Stimulated activated CD4-positive, alpha-beta T cell treated with anti-CD3 and anti-CD28 coated beads, Interleukin-15, amount 100 ng/mL, for 24 hours (primary cell): ENCODE measurements at places on chromosomes 5 and 9.

GRCh38 chr5:35473589-35473988 is 144.1 kb upstream of the SPEF2 start:
- no peak for DNase-seq

GRCh38 chr5:52777186-52777585 is 10.5 kb upstream of the ITGA1 start:
- no peak for DNase-seq

DNA sequence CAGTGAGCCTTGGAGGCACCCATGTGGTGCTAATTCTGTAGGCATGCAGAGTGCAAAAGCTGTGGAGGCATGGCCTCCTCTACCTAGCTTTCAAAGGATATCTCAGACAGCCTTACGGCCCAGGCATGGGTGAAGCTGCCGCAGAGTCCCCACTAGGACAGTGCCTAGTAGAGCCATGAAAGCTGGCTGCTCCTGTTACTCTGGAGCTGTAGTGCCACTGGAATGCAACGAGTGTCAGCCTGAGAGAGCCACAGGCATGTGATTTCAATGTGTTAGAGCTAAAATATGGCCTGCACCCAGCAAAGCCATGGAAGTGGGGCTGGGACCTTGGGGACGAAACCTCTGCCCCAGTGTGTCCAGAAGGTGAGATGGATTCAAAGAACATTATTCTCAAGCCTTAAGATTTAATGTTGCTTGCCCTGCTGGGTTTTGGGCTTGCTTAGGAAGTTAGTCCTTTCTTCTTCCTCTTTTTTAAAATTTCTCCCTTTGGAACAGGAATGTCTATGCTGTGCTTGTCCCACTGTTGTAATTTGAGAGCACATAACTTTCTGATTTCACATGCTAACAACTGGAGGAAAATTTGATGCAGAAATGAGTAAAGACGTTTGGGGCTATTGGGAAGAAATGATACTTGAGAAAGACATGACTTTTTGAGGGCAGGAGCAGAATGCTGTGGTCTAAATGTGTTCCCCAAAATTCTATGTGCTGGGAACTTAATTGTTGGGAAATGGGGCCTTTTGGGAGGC is 298.4 kb downstream of the PSAT1 start:
- DNase-seq: no peak

DNA sequence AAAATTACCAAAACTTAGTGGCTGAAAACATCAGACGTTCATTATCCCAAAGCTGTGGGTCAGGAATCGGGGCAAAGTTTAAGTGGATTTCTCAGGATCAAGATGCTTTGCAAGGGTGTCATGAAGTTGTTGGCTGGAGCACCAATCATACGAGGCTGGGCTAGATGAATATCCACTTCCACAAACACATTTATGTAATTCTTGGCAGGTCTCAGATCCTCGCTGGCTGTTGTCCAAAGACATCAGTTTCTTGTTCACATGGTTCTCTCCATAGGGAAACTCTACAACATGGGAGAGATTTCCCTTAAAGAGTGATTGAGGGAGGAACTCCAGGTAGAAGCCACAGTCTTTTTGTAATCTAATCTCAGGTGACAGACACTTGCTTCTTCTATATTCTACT is 20.2 kb upstream of the CCDC192 start:
- no peak for DNase-seq

- no peak for DNase-seq
These were observed 52.4 kb downstream of the SLC44A1 start for GRCh38 chr9:105296877-105297287.

DNA sequence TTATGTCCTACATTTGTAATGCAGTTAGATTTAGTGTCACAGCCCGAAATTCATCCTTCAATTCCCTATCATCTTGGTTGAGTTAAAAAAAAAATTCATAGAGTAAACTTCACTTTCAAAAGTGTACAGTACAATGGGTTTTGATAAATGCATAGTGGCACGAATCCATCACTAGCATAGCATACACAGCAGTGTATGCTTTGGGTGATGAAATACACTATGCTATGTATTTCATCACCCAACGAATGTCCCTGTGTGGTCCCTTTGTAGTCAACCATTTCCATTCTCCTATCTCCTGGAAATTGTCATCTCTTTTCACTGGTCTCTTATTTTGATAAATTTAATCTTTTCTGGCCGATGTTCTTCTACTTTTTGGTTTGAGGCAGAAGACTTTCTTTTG is 129.4 kb upstream of the BASP1 start:
- no peak for DNase-seq

DNA sequence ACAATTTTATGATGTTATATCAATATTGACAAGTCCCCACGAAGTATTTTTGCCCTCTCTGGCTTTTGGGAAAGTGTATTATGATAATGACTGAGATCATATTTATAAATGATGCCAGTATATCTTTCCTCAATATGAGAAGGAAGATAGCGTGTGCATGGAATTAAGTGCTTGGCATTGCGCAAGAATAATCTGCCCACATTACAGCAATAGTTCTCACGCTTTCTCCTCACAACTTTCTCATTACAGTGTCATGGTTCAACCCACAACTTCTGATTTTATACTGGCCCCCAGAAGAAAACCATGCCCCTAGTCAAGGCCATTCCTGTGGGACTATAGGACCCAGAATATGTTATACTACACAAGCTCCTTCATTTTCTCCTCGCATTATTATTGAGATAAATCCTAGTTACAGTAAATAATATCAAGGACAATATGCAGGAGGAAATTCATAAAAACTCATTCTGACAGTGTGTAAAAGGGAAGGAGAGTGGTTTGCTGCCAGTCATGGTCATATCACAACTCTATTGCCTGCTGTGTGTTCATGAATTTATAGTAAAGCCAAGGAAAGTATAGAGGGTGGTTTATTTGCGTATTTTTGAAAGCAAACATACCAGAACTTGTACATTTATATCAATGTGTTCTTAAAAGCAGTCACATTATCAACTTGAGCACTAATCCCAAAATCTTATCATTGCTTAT is 114.1 kb downstream of the PIK3R1 start:
- DNase-seq: no peak

- DNase-seq: no peak
These were observed 21.4 kb upstream of the CCNJL start for GRCh38 chr5:160333721-160334120.

DNA sequence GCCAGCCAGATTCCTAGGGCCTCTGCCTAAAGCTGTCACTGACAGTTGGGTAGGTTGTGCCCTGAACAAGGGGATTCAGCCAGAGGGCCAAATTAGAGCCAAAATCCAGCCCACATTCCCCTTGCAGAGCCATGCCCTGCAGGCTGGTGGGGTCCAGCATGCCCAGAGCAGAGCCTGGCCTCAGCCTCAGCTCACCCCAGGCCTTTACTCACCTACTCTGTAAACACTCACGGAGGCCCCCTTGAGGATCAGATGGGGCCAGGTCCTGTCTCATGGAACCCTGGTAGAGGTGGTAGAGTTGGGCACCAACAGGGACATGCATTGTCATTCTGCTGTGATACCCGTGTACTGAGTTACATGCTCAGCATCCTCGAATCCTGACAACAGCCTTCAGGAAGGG is 74.9 kb downstream of the LMX1B start:
- no peak for DNase-seq

DNA sequence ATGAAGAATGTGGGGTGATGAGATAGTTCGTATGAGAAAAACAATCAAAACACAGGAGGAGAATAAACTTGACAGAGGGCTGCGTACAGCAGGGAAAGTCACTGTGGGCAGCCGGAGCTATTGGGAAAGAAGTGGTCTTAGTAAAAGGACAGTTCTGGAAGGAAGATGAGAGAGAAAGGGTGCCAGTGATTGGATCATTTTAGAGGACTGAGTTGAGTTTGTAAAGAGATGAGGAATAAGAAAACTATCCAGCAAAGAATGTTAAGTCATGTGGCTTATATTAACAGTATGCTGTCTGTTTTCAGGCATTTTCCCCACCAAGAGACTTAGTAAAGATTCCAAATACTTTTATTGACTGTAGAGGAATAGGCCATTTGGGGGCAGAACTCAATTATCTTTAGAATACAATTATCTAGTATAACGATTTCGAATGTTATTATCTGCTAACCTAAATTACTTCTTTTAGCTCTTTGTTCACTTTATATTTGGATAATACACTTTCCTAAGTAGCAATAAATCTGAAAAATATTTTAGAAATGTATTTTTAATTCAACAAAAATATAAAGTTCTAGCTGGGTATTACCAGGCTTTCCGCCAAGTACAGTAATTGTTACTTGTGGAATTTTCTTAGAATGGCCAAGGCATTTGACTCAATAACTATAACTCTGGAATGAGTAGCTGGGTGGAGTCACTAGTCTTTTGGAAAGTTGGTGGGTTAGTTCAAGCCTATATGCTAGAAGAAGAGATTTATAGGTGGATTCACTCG is 15.5 kb upstream of the LOX start:
- no peak for DNase-seq

DNA sequence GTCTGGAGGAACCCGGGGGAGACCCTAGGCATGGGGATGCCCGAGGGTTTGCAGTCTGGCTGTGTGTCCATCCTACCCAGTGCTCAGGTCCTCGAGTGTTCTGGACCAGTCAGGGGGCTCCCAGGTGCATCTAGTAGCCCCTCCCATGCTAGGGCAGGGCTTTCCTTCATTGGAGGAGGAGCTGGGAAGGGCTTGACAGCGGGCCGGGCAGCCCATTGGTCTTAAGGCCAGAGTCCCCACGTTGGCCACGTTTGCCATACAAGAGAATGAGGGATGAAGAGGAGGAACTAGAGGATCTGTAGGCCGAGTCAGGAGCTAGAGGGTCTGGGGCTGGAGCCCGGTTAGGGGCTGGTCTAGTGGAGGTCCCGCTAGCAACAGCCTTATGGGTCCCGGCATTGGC is 37.3 kb upstream of the CTSV start:
- DNase-seq: no peak

GRCh38 chr5:111411301-111411700 is 101.0 kb downstream of the STARD4 start:
- no peak for DNase-seq

DNA sequence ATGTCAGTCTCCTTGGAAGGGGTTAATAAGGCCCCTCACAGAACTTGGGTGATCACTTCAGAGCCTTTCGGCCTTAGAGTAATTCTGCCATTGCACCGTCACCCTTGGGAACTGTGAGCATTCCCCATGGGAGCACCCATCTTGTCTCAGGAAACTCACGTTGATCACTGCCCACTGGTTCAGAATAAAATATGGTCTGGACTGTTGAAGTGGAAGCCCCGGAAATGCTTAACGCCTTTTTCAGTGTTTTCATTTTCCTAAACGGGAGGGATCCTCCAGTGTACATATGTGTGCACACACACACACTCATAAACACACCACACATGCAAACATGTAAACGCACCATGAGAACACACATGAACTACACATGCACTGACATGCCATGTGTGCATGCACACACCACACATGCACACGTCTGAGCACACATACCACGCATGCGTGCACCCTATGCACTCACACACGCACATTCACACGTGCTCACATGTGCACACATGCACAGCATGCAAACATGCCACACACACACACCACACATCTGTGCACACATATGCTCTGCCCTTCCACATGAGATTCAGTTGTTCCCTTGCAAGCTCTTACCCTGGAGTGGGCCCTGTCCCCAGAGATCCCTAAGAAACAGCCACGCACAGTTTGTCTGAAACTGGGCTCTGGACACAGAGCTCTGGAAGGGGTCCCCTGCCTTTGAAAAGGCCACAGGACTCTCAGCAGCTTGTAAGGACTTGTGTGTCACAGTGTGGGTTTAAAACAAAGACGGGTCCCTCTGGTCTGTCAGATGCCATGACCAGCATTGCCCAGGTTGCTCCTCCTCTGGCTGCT is 17.0 kb downstream of the MRPL36 start:
- DNase-seq: no peak

- DNase-seq: no peak
These were observed 29.3 kb downstream of the PAPPA start for GRCh38 chr9:116182876-116183275.

DNA sequence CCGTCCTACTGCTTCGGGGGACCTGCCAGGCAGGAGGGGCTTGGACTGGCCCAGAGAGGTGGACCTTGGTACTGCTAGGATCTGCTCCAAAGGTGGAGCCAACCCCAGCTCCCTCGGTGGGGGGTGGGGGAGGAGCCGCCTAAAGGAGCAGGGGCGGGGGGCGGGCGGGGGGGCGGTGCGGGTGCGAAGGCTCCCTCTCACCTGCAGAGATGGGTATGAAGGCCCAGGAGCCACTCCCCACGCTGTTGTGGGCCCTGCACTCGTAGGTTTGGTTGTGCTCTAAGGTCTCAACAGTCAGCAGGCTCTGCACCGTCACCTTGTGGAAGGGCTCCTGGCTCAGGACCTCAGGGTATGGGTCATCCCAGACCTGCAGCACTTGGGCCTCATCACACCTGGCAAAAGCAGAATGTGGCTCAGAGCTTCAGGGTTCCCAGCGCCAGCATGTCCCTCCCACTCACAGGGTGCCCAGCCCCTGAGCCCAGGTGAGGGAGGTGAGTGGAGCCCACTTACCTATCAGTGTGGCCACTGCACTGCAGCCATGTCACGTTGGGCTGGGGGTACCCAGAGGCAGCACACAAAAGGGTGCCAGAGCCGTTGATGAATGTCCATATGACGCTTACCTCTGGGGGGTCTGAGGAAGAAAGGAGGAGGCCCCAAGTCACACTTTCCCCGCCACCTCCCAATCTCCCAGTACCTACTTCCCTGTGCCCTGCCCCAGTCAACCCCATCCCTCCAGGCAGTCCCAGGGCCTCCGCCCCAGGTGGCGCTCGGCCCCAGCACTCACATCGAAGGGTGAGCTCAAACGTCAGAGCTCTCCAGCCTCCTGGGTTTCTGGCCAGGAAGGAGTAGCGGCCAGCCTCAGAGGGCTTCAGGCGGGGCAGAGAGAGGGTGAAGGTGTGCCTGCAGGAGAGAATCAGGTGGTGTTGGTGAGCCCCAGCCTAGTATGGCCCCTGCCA is 16.4 kb downstream of the CSF1R start:
- DNase-seq: no peak

DNA sequence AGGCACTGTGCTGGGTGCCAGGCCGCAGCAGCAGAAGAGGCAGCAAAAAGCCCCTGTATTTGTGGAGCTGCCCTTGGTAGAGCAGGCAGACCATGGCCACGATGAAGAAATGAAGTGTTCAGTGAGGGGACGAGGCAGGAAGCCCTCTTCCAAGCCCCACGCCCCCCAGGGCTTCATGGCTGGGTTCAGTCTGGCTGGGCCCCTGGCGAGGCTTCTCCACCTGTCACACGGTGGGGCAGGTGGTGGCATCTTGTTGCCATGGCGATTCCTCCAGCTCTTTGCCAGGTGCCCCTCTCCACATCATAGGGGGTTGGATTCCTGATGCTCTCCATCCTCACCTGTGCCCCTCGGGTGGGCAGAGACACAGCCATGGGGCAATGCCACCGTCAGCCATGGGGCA is 21.5 kb downstream of the ADGRD2 start:
- DNase-seq: no peak

DNA sequence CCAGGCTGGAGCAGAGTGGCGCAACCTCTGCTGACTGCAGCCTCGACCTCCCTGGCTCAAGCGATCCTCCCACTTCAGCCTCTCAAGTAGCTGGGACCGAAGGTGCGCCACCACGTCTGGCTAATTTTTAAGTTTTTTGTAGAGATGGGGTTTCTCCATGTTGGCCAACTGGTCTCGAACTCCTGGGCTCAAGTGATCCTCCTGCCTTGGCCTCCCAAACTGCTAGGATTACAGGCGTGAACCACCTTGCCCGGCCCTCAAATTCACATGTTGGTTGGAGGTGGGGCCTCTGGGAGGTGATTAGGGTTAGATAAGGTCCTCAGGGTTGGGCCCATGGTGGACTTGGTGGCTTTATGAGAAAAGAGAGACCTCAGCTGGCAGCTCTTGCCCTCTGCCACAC is 10.1 kb downstream of the LCN12 start:
- no peak for DNase-seq

- no peak for DNase-seq
These were observed 254.2 kb upstream of the TRPC7 start for GRCh38 chr5:136619556-136619955.

- DNase-seq: no peak
These were observed 93.4 kb upstream of the DMAC1 start for GRCh38 chr9:7892975-7893374.
